ENCODE measurements at places on chromosomes 7 and 10.

DNA sequence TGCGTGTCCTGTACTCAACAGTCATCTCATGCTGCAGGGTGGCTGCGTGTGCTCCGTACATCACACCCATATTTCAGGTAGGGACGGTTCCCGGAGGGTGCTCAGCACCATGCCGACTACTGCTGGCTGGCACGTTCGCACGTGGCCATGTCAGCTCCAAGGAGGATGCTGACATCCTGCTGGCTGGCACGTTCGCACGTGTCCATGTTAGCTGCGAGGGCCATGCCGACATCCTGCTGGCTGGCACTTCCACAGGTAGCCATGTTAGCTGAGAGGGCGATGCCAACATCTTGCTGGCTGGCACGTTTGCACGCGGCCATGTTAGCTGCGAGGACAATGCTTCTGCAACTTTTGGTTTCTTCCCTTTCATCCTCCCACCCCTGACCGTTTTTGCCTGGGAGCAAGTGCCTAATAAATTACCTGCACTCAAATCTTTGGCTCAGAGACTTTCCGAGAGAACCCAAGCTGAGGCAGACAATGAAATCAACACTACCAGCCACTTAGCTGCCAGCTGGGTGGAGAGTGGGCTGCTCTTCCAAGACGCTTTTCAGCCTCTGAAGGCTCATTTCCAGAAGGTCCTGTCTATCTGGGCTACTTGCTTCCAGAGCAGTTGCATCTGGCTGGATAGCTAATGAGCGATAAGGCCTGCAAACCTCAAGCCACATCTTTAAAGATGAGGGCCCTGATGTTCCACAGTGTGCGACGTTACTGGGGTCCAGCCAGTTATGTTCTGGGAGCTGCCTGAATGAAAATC, 104.6 kb downstream of the WDR37 start:
- DNase-seq, result no peak

GRCh38 chr7:80681272-80681885, 42.9 kb downstream of the CD36 start:
- DNase-seq, result no peak

- no peak for DNase-seq
These were observed 141.5 kb upstream of the DKK1 start for GRCh38 chr10:52172581-52172980.

DNA sequence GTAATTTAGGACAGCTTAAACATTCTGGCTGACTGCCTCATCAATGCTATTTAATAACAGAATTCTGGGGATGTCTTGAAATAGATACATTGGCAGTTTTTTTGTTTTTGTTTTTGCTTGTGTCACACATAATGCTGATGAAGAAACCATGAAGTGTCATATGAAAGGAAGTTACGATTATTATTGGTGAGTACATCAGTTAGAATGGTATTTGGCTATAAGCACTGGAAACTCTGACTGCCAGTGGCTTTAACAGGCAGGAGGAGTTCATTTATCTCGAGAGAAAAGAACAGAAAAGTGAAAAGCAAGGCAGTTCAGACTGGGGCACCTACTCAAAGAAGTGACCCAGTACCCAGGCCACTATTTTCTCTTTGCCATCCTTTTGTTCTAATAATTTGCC, 18.1 kb downstream of the LSM8 start:
- DNase-seq, result no peak

GRCh38 chr7:3107228-3107763, 63.6 kb upstream of the CARD11 start:
- DNase-seq, result no peak

DNA sequence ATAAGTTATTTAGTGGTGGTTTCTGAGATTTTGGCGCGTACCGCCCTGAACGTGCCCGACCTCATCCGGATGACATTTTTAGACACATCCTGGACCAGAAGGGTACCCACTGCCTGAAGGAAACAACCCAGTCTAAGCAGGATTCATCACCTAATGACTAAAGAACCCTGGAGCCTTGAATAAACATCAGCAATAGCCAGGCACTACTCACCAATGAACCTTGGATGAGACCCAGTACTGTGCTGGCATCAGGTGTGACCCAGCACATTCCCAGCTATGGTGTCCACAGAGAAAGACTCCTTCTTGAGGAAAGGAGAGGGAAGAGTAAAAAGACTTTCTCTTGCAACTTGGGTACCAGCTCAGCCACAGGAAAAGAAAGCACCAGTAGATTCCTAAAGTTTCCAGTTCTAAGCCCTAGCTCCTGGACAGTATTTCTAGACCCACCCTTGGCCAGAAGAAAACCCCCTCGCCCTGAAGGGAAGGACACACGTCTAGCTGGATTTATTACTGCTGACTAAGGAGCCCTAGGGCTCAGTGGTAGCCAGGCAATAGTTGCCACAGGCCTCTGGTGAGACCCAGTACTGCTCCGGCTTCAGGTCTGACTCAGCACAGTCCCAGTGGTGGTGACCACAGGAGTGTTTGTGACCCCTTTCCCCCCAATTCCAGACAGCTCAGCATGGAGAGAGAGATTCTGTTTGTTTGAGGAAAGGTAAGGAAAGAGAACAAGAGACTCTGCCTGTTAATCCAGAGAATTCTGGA, 32.5 kb downstream of the ZNF277 start:
- DNase-seq, result no peak

DNA sequence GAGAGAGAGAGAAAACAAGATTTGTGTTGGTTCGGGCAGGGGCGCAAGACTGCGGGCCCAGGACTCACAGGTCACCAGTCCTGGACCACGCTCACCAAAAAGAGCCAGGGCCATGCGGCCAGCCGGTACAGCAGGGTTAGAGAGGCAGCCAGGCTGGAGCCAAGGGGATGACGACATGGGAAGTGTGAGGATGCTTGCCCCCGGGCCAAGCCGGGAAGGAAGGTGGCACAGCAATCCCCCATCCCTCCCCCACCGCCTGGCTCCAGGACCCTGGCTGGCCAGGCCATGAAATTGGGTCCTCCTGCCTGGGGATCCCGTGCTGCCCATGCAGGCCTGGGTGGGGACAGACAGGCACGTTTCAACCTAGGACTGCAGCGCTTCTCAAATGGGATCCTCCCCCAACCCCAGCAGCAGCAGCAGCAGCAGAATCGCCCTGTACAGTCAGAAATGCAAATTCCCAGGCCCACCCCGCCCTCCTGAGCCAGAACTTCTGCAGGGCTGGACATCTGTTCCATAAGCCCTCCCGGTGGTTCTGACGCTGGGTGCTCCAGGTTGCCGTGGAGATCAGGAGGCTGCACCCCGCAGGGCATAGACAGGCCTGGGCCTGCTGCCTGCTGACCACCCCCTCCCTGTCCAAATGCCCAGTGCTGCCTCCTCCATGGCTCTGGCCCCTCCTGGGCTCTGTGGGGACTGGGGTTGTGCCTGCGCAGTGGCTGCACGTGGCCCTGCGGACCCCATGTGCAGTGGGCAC, 35.0 kb downstream of the YKT6 start:
- no peak for DNase-seq

DNA sequence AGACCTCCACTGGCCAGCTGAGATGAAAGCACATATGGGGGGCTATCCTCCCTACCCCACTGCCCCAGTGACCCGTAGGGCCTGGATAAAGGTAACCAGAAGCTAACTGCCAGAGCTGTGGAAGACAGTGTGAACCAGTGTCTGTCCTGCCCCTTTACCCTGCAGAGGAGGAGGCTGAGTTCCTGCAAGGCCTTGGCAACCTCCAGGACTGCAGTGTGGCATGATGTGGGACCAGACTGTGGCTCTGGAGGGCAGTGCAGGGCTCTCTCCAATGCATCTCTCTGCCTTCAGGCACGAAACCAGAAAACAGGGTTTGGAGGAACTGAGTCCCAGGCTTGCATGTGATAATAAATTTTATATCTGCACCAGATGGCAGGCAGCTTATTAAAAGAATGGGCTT, 93.1 kb downstream of the EPC1 start:
- no peak for DNase-seq

DNA sequence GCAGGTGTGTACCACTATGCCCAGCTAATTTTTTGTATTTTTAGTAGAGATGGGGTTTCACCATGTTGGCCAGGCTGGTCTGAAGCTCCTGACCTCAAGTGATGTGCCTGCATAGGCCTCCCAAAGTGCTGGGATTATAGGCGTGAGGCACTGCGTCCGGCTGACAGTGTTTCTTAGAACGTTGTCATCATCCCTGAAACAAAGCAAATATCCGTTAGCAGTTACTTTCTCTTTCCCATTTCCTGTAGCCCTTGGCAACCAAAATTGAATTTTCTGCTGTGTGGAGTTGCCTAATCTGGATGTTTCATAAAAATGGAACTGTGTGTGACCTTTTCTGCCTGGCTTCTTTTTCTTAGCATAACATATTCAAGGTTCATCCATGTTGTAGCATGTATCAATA, 22.4 kb downstream of the ZNF33A start:
- no peak for DNase-seq

GRCh38 chr7:111438369-111439289, 123.7 kb downstream of the IMMP2L start:
- no peak for DNase-seq

DNA sequence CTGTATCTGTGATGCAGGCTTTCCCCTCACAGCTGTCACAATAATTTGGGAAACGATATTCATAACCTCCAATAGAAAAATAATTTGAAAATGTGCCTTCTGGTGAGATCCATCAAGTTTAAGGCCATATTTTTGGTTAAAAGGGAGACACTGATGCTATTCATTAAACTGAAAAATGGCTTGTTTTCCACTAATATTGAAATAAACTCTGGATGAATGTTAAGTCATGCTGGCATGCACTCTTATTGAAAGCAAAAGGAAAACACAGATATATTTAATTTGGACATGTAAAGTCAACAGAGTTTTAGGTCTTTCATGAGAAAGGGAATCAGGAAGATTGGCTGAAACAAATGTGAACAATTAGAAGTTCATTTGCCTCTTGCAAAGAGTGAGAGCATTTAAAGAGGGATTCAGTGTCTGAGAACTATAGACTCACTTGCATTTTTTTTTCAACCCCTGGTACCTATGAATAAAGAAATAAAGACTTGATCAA, 879.2 kb downstream of the LRMDA start:
- DNase-seq, result no peak

DNA sequence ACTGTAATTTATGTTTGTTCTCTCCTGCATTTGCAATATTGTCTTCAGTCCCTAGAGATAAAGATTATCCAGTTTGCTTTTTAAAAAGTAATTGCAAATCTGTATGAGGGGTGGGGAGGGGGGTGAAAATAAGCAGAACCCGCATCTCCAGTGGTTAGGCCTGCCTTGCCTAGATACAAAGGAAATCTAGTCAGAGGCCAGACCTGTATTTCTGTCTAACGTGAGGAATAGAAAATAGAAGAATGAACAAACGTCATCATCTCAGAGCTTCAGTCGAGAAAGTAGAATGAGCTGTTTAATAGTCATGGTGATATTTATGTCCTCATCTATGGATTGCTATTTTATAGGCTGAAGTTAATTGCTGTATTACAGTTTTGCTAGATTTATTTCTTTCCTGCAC, 284.2 kb downstream of the BICC1 start:
- no peak for DNase-seq

DNA sequence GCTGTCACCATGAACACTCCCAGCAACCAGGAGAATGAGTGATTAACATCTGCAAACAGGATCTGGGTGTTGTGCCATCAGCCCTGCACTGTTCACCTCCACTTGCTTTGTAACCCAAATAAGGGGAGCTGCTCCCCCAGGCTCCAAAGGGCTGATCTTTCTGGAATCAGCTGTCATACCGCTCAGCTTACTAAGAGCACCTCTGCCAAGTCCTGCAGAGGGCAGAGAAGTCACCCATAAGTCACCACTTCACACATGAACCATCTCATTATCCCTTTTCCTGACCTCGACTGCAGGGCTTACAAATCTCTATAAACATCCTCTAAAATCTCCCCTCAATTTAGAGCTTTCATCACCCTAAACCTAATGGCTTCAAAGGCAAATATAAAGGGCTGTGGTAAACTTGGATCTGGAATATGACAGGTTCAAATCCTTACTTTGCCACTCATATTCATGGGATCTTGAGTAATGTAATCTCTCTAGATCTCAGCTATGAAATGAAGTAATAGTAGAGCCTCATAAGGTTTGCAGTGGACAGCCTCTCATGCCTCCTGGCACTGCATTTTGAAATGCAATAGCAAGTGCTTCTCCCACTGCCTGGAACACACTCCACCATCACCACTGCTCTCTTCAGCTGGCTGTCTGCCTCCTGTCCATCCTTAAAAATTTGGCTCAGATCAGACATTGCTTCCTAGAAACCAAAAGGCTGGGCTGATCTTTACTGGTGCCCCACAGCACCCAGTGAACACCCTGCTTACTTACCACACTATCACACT, 38.8 kb downstream of the ERLIN1 start:
- no peak for DNase-seq

- DNase-seq, result no peak
These were observed 1260.2 kb upstream of the SORCS1 start for GRCh38 chr10:108424656-108425055.

- no peak for DNase-seq
These were observed 234.5 kb downstream of the AHR start for GRCh38 chr7:17532861-17533404.

GRCh38 chr10:24374134-24374915, 165.4 kb downstream of the KIAA1217 start:
- DNase-seq, result no peak

DNA sequence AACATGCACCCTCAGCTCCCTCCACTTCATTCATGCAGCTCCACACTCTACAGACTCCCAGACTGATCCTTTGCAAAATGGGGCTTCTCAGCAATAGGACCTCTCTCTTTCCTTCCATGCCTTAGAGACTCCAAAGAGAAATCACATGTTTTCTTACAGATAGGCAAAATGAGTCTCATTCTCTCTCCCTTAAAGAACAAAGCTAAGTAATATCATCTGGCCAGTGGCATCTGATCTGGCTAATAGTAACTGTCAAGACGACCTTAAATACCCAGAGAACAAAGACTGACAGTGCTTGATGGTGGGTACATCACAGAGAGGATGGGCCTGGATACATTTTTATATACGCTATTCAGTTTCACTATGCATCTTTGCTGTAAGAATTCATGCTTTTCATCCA, 43.1 kb upstream of the CALD1 start:
- DNase-seq, result no peak

DNA sequence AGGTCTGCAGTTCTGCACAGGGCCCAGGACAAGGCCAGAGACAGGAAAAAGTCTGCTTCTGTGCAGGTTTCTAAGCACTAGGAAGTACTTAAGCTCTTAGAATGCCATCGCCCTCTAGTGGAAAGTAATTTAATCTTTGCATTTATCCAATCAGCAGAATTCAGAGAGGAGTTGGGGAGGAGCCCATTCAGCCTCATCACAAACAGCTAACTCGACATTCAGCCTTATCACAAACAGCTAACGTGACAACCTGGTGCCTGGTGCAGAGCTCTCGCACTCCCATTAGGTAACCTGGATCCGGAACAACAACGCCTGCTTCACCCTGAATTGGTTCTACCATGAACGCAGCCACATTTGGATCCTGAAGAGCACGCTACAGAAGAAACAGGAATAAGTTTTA, 15.2 kb downstream of the OAT start:
- DNase-seq, result no peak

Measured in stimulated activated CD4-positive, alpha-beta T cell treated with anti-CD3 and anti-CD28 coated beads, TNF-alpha, amount 100 ng/mL, for 48 hours (primary cell).